Stimulated activated CD4-positive, alpha-beta T cell treated with anti-CD3 and anti-CD28 coated beads, Interleukin-15, amount 100 ng/mL, for 1 hour (primary cell): ENCODE measurements at places on chromosomes 5 and 9.

- DNase-seq: no peak
Observed at GRCh38 chr9:123998970-123999621, 12.5 kb upstream of the LHX2 start.

GRCh38 chr5:139299486-139299885 is 5.9 kb downstream of the MATR3 start:
- DNase-seq: no peak

DNA sequence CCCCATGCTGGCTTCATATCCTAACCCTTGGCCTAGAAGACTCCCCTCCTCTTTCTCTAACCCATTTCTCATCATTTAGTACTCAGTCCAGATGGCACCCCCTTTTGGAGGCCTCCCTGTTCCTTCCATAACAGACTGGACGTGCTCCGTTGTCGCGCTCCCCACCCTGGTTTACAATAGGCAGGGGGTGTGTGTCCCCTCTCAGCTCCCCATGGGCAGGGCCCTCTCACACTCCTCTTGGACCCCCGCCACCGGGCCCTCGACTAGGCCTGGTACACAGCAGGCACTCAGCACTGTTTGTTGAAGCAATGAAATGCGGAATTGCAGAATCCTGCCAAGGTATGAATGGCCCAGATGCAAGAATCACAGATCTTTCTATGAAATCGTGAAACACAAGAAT is 227.4 kb downstream of the FSTL4 start:
- no peak for DNase-seq

DNA sequence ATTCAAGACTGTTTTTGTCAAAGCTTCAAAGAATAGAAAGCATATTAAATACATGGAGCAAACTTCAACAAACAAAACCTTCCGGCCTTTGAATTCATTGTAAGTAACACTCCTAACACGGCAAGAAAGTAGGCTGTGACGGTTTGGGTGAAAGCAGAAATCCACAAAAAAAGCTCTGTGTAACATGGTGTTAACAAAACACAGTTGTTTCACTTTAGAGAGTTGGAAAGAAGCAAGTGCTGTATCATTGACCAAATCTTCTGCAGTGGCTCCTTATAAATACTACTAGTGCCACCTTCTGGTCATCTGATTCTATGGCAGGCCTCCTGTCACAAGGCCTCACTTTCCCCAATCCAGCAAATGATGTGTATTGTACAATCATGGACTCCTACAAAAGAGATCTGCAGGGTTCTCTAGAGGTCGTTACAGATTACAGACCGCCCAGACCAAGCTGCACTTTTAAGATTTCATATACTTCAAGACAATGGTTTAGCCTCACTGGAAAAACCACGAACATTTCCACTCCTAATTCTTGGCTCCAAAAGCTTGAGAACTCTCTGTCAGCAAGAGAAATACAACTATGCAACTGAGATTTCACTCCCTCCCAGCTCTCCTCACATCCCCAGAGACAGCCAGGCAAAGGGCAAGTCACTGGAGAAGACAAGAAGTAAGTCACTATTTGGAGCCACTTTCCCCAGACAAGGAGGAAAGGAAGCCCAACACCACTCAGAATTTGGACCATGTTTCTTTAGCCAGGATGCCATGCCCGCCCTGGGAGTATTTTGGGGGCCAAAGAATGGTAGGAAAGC is 196.2 kb downstream of the DTWD2 start:
- no peak for DNase-seq

- DNase-seq: no peak
Observed at GRCh38 chr5:32850817-32851496, 139.8 kb downstream of the NPR3 start.

DNA sequence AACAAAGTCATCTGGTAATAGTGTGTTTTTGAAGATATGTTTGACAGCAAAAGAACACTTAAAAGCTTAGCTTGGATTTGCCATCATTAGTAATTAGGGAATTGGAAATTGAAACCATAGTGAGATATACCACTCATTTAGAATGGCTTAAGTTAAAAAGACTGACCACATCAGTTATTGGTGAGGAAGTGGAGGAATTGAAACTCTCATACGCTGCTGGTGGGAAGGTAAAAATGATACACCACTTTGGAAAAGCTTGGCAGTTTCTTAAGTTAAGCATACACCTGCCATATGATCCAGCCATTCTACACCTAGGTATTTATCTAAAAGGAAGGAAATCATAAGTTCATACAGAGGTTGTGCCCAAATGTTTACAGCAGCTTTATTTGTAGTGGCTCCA is 213.2 kb downstream of the TRIO start:
- DNase-seq: no peak

DNA sequence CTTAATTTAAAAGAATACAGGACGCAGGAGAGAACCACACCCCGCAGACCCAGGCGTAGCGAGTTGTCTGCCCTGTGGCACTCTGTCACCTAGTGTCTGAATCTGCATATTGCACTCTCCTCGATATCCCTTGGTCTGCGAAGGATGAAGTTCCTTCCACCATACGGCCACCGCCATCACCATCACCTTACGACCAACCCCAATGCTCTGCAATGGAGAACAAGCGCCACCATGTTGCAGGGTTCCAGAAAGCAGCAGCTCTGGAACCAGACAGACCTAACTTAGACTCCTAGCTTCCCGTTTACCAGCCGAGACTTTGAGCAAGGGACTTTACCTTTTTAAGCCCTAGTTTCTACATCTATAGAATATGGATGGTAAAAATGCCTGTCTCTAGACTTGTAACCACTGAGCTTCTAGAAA is 77.4 kb upstream of the DMRT1 start:
- no peak for DNase-seq

DNA sequence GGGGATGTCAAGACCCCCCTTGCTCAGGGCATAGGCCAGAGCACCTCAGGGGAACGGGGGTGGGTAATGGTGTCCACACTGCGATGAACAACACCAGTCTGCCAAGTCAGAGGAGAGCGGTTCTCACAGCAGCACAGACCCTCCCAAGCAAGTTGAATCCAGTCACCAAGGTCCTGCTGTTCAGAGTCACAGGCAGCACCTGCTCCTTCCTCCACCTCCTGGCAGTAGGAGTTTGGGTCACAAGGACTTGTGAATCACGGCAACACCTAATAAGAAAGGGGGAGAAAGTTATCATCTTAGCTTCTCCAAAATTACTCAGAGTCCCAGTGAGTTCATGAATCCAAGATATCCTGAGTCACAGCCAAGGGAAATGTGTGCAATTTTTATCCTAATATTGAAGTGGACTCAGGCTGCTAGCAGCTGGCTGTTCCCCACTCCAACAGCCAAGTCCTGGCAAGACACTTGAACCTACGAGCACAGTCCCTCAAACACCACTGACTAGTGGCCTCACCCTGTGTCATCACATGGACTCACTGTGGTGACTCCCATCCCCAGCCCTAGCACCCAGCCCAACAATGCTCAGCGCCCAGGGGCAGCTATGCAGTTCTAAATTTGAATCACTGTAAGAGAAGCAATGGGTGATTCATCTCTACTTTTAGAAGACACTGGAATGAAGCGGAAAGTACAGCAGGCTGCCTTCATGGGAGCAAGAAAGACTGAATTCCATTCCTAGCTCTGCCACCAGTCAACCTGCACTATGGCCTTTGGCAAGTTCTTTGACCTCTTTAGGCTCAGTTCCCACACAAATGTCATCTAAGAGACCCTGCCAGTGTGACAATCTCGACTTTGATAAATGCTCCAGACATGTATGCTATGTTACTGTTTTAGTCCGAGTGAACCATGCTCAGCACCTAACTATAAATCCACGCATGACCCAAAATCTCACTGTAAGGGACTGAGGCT is 113.7 kb downstream of the KLHL3 start:
- DNase-seq: no peak

DNA sequence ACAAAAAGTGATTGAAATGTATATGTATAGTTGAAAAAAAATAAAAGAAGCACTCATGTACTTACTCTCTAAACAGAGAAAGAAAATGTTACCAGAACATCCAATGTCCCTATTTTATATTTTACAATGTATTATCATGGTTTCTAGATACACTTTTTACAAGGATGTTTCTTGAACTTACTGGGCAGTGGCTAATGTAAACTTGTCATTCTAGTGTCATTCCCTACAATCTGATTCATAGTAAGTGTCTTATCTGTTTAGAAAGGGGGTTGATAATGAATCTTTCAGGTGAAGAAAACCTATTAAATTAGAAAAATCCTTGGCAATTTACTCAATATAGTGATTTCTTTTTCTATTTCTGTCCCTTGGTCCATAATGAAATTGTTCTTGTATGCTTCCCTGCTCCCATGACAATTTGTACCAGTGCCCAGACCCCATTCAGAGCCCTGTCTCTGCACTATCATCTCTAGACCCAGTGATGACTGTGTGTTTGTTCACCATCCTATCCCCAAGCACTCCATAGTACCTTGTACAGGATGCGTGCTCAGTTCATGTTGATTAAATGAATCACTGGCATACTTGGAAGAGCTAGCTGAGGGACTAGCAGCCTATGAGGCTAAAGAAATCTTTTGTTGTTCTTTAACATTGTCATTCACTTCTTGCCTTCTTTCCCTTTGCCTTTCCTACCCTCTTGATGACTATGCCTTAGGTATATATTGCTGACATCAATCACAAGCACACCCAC is 101.2 kb downstream of the HMHB1 start:
- no peak for DNase-seq

GRCh38 chr5:115098041-115098702 is 71.5 kb downstream of the TRIM36 start:
- DNase-seq: no peak

DNA sequence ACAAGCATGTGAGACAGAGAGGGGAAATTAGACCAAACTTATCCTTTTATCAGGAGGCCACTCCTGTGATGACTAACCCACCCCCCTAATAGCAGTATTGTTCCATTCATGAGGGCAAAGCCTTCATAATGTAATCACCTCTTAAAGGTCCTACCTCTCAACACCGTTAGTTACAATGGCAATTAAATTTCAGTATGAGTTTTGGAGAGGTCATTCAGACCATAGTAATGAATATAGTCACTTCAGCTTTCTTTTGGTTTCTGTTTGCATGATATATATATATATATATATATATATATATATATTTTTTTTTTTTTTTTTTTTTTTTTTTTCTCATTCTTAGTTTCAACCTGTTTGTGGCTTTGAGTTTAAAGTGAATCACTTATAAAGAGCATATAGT is 10.5 kb downstream of the ADGRV1 start:
- no peak for DNase-seq

GRCh38 chr5:149748471-149749094 is 18.5 kb downstream of the PPARGC1B start:
- DNase-seq: no peak
